ENCODE measurements at places on chromosomes 12 and 14.

- peak; percentile 81 for DNase-seq
These were observed 73.8 kb upstream of the DCN start for GRCh38 chr12:91256411-91256810.

DNA sequence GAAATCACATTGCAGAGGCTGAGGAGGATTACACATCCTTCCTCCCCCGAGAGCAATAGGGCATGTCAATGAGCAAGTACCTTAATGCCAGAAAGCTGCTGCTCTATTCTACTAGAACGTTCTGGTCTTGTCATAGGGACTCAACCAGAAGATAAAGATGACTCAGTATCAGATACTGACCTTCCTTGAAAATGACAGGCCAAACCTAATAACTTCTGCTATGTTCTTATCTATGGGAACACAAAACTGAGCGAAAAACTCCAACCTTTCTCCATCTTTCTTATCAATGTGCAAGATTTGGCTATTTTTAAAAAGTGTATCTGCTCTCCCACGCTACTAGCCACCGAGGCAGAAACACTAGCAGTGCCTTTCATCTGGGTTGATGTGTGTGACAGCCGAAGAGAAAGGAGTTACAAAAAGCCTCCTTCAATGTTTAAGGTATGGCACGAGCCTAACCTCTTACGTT, 5.5 kb downstream of the CCDC92 start:
- no peak for DNase-seq

GRCh38 chr14:99604766-99605298, 825 bp upstream of the CCDC85C start:
- DNase-seq: no peak

DNA sequence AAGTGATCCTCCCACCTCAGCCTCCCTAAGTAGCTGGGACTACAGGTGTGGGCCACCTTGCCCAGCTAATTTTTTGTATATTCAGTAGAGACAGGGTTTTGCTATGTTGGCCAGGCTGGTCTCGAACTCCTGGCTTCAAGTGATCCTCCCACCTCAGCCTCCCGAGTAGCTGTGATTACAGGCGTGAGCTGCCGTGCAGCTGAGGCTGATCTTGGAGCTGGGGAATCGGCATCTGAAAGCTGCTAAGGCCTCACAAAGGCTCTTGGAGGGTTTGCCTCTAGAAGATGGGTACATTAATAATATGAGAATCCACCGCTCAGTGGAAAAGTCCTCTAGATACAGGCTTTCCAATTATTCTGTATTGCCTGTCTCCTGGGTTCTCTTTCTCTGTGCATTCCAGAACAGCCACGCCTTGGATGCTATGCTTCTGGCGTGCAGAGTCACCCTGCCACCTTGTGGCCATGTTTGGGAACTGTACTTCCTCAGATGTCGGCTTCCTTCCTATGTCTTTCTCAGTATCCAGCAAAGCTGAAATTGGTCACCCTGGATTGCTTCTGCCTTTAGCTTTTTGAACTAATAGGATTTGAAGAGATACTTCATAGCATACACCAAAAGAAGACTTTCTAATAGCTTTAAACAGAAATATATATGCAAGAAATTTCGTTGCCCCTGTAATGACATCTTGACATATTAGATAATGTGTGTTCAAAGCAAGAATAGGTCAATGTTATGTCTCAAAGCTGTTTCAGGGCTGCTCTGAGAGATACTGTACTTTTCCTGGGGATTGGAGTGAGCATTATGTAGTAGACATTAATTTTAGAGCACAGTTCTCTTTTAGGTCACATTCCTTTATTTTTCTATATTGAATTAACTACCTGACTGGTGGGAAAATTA, 75.4 kb downstream of the SNAPC1 start:
- DNase-seq: peak; percentile 86

DNA sequence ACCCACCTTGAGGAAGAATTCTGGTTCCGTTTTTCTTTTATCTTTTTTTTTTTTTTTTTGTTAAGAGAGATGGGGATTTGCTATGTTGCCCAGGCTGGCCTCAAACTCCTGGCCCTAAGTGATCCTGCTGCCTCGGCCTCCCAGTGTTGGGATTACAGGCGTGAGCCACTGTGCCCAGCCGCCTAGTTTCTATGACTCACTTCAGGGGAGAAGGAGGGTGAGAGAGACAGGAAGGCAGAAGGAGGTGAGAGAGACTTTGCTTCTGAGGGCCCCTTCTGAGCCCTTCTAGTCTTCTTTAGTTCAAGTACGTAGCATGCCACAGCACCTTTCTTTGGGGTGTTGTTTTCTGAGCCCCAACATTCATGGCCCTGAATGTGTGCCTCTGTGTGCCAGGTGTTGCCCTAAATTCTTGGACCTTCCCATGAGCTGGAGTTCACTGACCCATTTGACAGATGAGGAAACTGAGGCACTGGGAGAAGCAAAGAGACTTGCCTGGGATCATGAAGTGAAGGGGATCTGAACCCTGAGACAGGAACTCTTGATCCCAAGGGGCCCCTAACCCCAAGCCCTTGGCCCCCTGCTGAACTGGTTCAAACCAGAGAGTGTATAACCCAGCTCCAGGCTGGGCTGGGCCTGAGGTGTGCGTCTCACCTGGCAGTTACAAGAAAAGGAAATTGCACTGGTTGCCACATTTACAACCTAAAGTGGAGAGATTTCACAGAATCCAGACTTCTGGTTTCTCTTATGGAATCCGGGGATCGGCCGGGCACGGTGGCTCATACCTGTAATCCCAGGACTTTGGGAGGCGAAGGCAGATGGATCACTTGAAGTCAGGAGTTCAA, 20.8 kb downstream of the SH2B3 start:
- no peak for DNase-seq

DNA sequence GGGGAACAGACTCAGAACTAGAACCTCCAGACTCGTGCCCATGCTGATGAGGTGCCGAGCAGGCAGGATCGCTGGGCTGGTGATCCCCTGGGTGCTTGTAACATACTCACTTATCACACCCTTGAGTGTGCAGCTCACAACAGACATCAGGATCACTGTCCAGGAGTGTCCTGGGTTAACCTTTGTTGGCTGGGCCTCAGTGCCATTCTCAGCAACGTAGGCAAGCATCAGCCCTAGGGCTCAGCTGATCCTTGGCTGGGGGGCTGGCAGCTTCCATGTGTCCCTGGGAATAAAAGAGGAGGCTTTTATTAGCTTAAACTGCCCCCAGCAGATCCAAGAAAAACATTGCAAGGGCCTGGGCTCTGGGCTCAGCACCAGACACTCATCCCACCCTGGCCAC, 1.6 kb downstream of the TMEM229B start:
- no peak for DNase-seq

DNA sequence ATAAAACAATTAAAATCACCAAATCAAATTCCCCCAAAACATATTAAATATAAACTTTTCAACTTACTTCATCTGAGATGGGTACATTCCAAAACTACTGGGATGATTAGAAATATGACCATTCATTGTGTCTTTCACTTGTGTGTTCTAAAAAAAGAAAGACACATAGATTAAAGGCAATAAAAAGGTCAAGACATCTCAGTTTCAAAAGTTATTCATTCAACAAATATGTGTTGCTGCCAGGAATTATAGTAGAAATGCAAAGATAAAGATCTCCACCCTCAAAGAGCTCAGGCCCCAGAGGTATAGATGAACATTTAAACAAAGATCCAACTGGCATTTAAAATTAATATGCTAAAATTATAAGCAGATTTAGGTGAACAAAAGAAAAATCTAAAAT, 106.4 kb downstream of the EPS8 start:
- DNase-seq: no peak

DNA sequence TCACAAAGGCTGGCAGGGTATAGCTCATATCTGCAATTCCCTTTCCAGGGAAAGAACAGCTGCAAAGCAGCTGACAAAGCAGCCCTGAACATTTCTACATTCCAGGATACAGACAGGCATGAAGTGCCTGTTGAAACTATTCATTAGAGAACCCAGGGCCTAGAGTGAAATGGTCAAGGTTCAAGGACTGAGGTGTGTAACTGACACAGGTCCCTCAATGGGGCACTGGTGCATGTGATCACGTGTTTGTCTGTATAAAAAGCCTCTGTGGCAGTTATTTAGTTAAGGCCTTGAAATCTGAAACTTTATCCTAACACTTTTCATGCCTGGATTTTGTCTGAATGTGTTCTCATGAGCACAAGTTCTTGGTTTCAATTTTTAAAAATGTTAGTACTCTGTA, 47.1 kb downstream of the GIT2 start:
- DNase-seq: no peak

DNA sequence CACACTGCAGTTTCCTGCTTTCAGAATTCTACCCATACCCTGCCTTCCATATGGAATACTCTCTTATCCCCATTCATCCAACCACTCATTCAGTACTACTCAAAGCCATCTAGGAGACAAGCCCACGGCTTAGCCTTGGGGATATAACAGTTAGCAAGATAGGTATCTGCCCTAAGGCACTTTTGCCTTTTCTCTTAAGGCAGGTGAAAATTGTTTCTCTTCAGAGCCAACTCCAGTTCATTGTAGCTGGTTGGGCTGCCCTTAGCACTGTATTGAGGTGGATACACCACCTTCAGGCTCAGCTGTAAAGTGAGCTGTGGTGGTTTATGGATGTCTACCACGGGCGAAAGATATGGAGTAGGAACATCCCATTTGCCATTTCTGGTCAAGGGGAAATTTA, 729.7 kb upstream of the TBX3 start:
- DNase-seq: no peak

GRCh38 chr12:57451233-57451778, 3.8 kb upstream of the INHBE start:
- no peak for DNase-seq

DNA sequence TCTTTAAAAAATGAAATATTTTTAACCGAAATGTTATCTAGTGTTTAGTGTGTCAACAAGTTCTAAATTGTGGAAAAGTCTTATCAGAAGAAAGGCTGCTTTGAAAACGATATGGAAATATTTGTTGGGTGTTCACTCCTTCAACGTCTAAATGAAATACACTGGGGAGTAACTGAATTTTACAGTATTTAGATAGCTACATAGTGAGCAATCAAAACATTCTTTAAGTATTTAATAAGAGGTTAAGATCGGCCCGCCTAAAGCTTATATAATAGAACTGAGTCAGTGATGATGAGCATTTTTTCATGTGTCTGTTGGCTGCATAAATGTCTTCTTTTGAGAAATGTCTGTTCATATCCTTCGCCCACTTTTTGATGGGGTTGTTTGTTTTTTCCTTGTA, 228.3 kb downstream of the RAD51B start:
- DNase-seq: no peak

- DNase-seq: no peak
These were observed 147.9 kb upstream of the NCOR2 start for GRCh38 chr12:124715121-124715990.

- DNase-seq: peak; percentile 4
These were observed 141.7 kb upstream of the NRXN3 start for GRCh38 chr14:78028471-78028870.

DNA sequence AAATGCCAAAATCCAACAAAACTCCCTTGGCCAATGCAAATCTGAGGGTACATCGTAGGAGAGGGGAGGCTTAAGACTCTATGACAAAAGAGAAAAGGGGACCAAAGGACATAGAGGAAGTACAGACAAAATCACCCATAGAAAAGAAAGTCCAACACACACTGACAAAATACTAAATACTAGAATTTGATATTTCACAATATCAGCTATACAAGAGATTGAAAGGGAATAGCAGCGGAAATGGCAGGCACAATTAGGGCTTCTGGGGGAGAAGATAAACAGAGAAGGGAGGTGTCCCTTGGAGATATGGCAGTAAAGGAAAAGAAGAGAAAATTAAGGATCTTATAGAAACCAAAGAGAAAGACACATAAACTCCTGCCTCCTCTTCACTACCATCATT, 29.0 kb downstream of the ATP2B1 start:
- DNase-seq: no peak

- no peak for DNase-seq
These were observed 16.4 kb upstream of the RNASE4 start for GRCh38 chr14:20667957-20668356.

DNA sequence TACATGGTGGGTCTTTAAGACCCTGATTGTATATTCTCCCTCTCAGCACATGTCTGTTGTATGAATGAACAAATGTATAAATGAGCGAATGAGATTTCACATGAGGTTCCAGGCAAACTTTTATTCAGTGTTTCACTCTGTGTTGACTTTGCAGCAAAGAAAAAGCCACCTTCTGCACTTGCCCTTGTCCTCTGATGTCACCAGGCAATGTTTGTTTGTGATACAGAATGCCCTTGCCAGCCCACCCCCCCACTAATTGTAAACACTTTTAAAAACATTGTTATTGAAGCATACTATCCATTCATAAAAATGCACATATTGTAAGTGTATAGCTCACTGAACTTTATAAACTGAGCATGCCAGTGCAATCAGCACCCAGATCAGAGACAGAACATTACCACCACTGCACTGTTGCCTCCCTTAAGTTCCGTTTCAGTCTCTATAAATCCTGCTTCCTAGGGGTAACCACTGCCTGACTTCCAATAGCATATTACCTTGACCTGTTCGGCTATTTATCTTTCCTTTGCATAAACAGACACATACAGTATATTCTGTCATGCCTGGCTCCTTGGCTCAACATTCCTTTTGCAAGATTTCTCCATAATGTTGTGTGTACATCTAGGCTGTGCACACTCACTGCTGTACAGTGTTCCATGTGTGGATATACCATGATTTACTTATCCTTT, 11.3 kb upstream of the LTA4H start:
- no peak for DNase-seq

- no peak for DNase-seq
These were observed 18.5 kb upstream of the KRT80 start for GRCh38 chr12:52210186-52210924.

DNA sequence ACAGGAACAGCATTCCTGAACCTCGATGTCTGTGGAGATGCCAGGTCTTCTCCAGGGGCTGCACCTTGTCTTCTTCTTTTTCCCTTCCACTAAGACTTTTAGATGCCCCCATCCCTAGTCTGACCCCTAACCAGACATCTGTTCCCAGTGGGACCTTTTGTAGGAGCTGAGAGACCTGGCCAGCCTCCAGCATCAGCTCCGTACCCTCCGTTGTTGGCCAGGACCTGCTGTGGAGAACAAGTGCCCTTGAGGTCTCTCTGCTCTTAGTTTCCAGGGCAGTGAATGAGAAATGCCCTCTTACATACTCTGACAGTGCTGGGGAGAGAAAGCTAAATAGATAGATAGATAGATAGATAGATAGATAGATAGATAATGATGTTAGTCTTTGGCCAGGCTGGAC, 16.8 kb upstream of the SDR39U1 start:
- no peak for DNase-seq

GRCh38 chr12:128819293-128820144, 4.2 kb downstream of the SLC15A4 start:
- DNase-seq: no peak

GRCh38 chr14:99478128-99478527, 2.5 kb downstream of the SETD3 start:
- no peak for DNase-seq

- no peak for DNase-seq
These were observed 93.8 kb downstream of the TMEM30B start for GRCh38 chr14:61187196-61187905.

DNA sequence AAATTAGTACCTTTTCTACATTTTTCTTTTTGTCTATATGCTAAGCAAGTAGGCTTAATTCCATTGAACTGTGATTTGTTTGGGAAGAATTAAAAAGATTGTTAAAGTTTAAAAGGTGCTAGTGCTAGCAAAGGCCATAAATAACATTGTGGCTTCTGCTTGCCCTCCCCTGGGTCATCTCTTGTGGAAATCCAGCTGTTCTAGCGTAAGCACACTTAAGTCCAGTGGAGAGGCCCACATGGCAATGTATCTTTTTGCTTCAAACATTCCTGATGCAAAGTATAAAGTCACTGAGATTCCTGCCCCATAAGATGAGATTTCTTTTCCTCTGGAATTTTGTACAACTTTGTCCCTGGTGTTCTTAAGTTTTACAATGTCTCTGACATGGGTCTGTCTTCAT, 14.4 kb upstream of the ERGIC2 start:
- DNase-seq: no peak

GRCh38 chr14:101022121-101022520, 118.6 kb upstream of the RTL1 start:
- no peak for DNase-seq

All from muscle of arm (tissue), 14 donors.